ENCODE measurements at places on chromosomes 11 and 22.
A peak's percentile ranks its signal among the peaks of the same experiment; 100 is the strongest.

- no peak for DNase-seq
These were observed 2.0 kb upstream of the JAML start for GRCh38 chr11:118226781-118227180.

GRCh38 chr11:14218728-14219127 lies 140.3 kb downstream of the RRAS2 start:
- DNase-seq = no peak

DNA sequence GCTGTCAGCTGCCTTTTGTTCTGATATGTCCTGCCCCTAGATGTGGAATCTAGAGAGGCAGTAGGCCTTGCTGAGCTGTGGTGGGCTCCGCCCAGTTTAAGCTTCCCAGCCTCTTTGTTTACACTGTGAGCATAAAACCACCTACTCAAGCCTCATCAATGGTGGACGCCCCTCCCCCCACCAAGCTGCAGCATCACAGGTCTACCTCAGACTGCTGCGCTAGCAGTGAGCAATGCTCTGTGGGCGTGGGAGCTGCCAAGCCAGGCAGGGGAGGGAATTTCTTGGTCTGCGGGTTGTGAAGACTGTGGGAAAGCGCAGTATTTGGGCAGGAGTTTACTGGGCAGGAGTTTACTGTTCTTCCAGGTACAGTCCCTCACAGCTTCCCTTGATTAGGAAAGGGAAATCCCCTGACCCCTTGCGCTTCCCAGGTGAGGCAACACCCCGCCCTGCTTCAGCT lies 98.5 kb downstream of the SMCO4 start:
- no peak for DNase-seq

- no peak for DNase-seq
These were observed 168.9 kb downstream of the MIAT start for GRCh38 chr22:26825960-26826935.

GRCh38 chr11:128559496-128560103 lies 27.8 kb downstream of the ETS1 start:
- no peak for DNase-seq

- no peak for DNase-seq
These were observed 8.5 kb downstream of the MRPL16 start for GRCh38 chr11:59801981-59802638.

DNA sequence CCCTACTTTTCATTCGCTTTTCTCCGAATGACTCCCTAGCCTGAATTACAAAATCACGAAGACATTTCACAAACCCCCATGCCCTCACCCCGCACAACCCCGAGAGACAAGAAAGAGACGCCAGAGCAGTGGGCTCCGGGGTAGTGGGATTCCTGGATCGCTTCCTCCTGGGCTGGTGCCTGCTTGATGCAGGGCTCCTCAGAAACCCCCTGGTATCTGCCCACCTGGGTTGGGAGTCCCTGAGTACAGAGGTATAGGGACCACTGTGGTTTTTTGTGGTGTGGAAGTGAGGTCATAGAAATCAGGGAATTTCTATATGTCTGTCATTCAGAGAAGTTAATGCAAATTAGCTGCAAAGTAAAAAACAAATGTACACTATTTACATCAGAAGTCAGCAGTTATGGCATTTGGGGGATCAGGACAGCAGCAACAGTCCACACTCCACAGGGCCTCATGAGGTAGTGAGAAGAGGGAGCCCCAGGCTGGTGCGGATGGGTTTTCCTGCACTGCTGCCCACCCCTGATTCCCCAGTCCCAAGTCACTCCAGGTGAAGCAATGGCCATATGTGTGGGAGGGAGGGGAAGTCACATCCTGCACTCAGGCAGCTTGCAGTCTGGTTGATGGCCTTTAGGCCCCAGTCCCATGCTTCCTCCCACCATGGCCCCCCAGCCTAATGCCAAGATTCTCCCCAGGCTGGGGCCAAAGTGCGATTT lies 39.6 kb downstream of the BUD13 start:
- no peak for DNase-seq

DNA sequence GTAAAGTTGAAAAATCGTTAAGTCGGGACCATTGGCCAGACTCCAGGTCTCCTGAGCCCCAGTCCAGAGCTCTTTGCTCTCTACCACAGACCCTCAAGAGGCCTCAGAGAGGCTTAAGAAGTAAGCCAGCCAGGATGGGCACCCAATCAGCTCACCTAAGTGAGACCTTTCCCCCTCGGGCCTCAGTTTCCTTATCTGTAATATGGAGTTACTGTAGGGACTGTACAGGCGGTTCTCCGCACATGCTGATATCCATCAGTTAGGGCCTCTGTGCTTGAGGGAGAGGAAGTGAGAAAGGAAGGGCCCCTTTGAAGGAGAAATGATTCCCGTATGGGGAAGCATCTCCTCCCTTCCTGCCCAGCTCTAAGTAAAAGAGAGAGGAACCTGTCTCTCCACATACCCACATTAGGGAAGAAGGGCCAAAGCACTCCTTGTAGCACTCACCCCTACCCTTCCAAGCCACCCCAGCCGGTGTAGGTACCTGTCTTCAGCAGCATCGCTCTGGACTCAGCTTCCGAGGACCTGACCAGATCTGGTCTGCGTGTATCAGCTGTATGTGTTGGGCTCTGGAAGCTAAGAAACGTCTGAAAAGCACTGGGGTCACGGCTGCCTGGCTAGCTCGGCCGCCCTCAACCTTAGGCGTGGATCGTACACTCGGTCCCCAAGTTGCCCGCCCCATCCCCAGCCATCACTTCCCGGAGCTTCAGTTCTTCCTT lies 653 bp downstream of the NAGA start:
- no peak for DNase-seq

GRCh38 chr22:20509344-20510047 lies 2.1 kb downstream of the MED15 start:
- DNase-seq = peak; percentile 92

GRCh38 chr11:6778518-6778917 lies 4.3 kb upstream of the OR2AG1 start:
- no peak for DNase-seq

DNA sequence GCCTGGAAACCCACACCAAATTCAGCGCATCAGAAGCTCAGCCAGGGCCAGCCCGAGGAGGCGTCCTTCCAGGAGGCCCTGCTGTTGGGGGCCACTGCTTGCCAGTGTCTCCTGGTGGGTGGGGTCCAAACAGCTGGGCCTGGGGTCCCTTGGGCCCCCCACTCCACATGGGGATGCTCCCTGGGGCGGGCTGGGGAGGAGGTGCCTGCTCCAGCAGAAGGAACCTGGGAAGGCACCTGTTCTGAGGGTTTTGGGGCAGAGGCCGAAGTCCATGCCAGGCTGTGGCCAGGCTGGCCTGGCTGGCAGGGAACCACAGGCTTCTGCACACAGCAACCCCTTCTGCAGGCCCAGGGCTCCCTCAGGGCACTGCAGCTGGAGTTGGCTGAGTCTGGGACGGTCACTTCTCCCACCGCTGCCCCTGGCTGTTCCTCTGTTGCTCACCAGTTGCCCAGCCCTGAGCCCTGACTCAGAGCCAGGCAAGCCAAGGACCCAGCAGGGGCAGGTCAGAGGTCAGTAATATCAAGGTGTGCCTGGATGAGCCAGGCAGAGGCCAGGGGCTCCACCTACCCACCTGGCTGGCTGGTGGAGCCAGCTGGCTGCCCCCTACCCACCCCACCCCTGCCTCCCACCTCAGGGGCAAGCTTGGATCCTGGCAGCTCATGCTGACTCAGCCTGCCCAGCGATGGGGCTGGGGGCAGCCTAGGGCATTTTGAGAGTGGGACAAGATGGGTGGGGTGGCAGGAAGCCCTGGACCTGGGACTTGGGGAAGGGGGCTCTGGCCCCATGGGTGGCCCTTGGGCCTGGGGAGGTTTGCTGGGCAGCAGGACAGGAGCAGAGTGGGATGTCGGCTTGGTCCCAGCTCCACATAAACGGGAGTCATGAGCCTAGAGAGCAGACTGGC lies 12.0 kb upstream of the PHLDA2 start:
- DNase-seq = no peak

- DNase-seq = peak; percentile 74
These were observed 57.4 kb downstream of the CLMP start for GRCh38 chr11:123137431-123138224.

DNA sequence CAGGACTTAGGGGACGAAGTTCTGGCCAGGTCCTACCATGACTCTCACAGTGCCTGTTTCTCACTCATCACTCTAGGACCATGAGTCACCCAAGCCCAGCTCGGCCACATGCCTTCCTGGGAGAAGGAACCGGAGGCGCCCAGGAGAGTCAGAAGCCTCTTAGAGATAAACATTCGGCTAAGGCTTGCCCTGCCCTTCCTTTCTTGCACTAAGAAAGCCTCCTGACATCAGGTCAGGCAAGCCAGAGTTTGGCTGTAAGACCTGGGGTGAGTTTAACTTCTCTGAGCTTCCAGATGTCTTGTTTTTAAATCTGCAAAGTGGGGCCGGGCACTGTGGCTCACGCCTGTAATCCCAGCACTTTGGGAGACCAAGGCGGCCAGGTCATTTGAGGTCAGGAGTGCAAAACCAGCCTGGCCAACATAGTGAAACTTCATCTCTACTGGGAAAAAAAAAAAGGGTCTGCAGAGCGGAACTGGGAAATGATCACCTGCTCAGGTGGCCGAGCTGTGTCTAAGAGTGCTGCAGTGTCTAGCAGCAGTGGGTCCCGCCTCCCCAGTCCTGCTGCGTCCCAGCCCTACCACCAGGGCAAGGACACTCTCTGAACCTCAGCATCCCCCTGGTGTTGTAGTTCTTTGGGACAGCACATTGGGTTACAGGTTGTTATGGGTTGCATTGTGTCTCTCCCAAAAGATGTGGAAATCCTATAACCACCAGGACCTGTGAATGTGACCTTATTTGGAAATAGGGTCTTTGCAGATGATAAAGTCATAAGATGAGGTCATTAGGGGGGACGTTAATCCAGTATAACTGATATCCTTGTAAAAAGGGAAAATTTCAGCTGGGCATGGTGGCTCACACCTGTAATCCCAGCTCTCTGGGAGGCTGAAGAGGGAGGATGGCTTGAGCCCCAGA lies 1.8 kb upstream of the CARS1 start:
- peak; percentile 80 for DNase-seq

- DNase-seq = no peak
These were observed 8.6 kb upstream of the CD3E start for GRCh38 chr11:118295815-118296454.

GRCh38 chr11:13280092-13280722 lies 2.6 kb downstream of the BMAL1 start:
- no peak for DNase-seq

GRCh38 chr11:11569936-11570491 lies 51.8 kb downstream of the GALNT18 start:
- DNase-seq = no peak

DNA sequence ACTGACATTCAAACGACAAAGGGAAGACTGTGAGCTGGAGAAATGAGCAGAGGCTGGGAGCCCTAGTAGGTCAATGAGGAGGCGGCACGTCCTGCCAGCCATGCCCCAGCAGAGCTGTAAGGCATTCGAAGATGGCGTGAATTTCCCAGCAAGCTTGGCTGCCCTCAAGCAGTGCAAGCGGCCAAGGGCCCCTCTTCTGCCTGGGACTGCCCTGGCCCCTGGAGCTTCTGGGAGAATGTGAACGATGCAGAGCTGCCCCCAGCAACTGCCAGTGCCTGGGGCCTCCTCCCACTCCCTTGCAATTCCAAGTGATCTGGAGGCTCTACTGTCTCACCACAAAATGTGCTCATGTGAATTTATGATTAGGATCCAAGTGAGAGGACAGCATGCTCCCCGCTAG lies 4.3 kb downstream of the PPM1F start:
- no peak for DNase-seq

DNA sequence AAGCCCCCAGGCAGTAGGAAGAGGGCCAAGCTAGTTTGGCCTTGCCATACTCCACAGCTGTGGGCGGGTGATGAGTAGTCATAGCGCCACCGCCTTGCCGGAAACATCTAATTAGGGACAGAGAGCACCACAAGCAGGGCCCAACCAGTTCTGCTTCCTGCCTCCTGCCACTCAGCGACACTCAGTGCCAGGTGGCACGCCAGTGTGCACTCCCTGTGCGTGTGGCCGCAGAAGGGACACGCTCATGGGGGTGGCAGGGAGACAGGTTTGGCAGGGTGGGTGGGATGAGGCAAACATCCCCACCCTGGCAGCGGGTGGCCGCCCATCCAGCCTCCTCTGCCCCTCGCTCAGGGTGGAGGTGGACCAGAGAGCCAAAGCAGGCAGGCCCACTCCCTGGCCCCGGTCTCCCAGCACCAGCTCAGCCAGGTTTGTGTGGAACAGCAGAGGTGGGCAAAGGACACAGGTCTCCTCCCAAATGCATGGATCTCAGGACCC lies 4.9 kb downstream of the OVOL1 start:
- DNase-seq = no peak

- DNase-seq = peak; percentile 89
These were observed 1.1 kb upstream of the PLXNB2 start for GRCh38 chr22:50308597-50308935.

- no peak for DNase-seq
These were observed 552.4 kb upstream of the ANO5 start for GRCh38 chr11:21640491-21640890.

DNA sequence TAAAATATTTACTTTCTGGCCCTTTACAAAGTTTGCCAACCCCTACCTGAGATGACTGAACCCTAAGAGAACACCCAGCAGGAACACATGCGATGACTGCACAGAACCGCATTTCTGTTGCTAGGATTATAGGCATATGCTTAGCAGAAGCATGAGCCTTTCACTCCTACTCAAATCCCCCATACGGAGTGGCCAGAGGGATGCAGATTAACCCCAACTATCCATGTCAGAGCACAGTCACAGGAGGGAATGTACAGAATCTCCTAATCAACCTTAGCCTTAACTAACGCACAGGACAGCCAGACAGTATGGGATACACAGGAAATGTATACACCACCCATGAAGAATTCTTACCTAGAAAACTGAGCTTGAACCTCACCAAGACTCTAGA lies 6.2 kb downstream of the HPS4 start:
- no peak for DNase-seq

DNA sequence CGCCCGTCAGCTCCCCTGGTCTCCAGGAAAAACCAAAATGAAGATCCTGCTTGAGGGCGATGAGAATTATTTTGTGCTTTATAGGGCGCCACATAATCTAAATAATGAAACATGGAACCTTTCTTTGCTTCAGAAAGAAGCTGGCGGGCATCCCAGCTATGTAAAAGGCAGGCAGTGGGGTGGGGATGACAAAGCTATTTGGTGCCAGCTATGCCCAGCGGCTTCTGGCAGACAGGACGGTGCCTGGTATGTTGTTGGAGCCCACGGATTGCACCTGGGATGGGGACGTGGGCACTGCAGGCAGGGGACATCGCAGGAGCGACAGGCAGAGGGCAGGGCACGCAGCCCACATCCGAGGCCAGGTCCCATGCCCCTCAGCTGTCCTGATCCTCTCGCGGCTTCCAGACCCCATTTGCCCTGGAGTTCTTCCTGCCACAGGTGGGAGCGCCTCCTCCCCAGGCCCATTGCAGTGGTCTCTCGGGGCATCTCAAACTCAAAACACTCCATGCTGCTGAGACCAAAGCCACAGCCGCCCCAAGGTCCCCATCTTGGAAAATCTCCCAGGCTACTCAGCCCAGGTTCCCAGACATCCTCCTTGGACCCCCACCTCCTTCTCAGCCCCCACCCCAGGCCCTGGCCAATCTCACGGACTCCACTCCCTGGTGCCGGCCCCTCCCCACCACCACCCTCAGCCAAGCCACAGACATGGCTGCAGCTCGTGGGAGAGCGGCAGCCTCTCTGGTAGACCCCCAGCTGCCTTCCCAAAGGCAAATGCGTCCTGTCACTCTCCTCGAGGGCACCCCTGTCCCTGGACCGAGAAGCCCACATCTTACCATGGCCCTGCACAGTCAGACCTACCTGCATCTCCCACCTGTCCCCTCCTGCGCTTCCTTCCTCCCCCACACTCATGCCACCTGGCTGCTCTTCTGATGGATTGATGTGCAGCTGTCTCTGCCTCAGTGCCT lies 45.7 kb downstream of the SHISAL1 start:
- no peak for DNase-seq

Data from hepatic stellate cell (primary cell).